Esophagus squamous epithelium (tissue), 5 donors: ENCODE measurements at places on chromosomes 1 and 21.

DNA sequence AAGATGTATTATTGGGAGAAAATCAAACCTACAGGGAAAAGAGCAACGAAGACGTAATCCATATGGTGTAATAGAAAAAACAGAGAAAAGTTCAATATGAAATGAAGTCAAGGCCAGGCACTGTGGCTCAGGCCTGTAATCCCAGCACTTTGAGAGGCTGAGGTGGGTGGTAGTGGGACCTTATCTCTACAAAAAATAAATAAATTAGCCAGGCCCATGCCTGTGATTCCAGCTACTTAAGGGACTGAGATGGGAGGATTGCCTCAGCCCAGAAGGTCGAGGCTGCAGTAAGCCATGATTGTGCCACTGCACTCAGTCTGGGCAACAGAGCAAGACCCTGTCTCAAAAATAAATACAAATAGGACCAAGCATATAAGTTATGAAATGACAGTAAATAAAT is 11.4 kb downstream of the DESI2 start:
- DNase-seq: no peak

DNA sequence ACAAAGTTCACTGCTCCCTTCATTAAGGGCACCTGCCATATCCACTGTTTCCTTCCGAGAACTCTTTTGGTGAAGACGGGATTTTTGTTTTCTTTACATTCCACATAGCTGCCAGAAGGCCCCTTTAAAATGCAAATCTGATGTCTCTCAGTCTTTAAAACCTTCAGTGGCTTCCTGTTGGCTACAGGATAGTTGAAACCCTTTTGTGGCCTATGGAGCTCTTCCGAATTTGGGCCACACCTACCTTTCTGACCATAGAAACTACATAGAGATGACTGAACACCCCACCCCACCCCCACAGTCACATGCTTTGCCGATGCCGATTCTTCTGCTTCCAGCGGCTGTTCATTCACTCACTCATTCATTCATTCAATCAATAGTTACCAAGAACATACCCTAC is 502.6 kb downstream of the KIF26B start:
- no peak for DNase-seq

- no peak for DNase-seq
Measured at GRCh38 chr1:20936216-20936615, 149.1 kb upstream of the HP1BP3 start.

DNA sequence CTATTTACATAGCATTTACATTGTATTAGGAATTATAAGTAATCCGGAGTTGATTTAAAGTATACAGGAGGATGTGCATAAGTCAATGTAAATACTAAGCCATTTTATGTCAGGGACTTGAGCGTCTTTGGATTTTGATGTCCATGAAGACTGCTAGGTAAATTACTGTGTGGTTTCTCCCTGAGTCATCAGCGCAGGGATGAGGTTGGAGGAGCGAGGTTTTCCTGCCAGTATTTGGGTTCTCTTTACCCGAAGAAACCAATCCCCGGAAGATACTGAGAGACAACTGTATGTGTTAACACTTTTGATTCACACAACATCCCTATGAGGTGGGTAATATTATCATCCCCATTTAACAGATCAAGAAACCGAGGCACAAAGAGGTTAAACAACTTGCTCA is 29.3 kb downstream of the BATF3 start:
- no peak for DNase-seq

- no peak for DNase-seq
Measured at GRCh38 chr1:169584483-169585144, 1.7 kb downstream of the F5 start.

- DNase-seq: no peak
Measured at GRCh38 chr1:159877695-159878444, 15.4 kb upstream of the VSIG8 start.

DNA sequence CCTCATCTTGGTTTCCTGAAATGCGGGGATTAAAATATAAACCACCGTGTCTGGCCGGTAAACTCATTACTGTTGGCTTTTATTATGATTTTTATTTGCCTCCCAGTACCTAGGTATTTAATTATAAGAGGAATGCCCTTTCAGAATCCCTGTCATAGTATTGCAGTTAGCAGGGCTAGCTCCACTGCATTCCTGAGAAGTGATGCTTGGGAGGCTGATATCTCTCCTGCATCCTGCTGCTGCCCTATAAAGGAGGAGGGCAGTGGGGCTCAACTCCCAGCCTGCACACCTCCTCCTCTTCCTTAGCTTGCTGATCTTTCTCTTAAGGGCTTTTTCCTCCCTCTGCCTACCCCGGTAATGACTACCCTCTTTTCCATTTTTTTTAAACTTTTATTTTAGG is 19.9 kb upstream of the DISC1 start:
- no peak for DNase-seq

GRCh38 chr1:43529206-43529731 is 1.4 kb upstream of the PTPRF start:
- DNase-seq: no peak

DNA sequence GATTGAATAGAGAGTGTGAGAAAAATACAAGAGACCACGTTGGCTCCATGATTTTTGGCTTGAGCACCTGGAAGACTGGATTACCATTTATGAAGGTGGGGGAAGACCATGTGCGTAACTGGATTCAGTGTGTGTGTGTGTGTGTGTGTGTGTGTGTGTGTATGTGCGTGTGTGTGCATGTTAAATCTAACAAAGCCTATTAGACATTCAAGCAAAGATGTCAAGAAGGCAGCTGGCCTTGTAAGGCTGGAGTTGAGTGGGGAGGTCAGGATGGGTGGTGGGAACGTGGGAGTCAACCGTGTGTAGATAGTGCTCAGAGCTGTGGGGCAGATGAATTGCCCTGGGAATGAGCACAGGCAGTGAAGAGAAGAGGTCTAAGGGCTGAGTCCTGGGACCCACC is 293.8 kb upstream of the POU3F1 start:
- DNase-seq: no peak

- no peak for DNase-seq
Measured at GRCh38 chr1:216705676-216706075, 17.6 kb downstream of the ESRRG start.

GRCh38 chr1:94068096-94068998 is 52.6 kb downstream of the ABCA4 start:
- no peak for DNase-seq

DNA sequence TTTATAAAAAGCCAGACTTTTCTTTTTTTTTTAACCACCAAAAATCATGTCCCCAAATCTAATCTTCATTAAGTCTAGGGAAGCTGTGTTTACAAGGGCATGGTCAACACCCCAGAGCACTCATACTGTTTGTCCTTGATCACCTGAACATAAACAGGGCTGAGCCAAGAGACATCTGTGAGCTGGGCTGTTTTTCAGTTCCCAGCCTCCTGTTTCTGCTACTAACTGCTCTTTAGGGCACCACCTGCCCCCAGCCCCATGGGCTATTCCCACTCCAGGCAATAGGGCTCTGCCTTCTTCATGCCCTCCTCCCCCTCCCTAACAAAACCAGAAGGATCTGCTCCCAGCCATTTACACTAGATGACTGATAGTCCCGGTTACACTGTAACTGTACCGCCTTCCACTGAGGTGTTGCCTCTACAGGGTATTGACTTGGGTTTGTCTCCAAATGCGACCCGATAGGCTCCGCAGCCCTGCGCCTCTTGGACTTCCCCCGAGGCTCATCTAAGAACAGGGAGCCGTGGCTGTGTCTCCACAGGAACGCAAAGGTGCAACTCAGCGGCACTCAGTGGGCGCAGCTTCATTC is 11.7 kb upstream of the SLC26A9 start:
- DNase-seq: no peak

- DNase-seq: no peak
Measured at GRCh38 chr1:248361121-248361715, at the start of gene OR2T4. Gene OR2T4 (plus strand): TSS chr1:248361665. CDS start chr1:248361665, 0 bp downstream.

DNA sequence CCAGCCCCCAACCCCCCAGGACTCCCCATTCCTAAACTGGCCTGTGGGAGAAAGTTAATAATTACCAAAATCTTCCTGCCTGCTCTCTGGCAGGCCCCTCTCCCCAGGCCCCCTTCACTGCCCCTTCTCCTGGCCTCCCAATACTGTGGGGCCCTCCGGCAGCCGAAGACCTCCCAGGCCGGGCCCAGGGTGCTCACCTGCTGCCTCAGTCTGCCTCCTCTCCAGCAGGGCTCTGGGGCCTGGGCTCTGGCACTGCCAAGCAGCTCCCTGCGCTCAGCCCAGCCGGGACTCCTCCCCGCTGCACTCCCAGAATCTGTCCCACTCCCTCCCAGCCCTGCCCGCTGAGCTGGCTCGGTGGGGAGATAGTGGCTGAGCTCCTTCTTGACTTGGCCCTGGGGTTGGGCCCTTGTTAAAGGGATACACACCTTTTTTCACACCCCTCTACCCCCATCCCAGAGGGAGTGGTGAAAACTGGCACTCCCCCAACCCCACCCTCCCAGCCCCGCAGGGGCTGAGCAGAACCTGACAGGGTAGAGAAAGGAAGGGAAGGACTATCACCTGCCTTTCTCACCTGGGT is at the start of gene S100A16:
S100A16 (minus strand) TSS at position 383 of the 577 bp plus-strand sequence. CDS start 4,986 bp downstream, outside the sequence.
- DNase-seq: no peak

- DNase-seq: no peak
Measured at GRCh38 chr1:240768979-240769378, 157.0 kb upstream of the GREM2 start.

DNA sequence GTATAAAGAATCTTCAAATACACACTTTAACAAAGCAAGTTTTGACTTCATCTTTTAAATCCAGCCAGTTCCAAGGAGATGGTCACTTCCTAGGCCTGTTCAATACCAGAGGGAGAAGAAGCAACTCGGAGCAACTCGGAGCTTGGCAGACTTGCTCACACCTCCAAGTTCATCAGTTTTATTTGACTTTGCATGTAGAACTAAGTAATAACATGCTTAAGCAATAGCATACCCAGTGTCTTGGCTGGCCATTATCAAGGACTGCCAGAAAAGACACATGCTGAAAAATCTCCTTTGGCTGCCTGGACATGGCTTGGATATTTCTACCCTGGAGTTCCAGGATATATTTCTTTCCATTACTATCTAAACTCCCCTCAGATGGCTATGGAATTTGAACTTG is 52.6 kb downstream of the GNG12 start:
- DNase-seq: no peak

- no peak for DNase-seq
Measured at GRCh38 chr1:241401156-241401555, 44.2 kb upstream of the RGS7 start.

GRCh38 chr1:174534789-174535188 is 87.0 kb downstream of the GPR52 start:
- no peak for DNase-seq

GRCh38 chr1:107246775-107247345 is 106.0 kb downstream of the NTNG1 start:
- no peak for DNase-seq

DNA sequence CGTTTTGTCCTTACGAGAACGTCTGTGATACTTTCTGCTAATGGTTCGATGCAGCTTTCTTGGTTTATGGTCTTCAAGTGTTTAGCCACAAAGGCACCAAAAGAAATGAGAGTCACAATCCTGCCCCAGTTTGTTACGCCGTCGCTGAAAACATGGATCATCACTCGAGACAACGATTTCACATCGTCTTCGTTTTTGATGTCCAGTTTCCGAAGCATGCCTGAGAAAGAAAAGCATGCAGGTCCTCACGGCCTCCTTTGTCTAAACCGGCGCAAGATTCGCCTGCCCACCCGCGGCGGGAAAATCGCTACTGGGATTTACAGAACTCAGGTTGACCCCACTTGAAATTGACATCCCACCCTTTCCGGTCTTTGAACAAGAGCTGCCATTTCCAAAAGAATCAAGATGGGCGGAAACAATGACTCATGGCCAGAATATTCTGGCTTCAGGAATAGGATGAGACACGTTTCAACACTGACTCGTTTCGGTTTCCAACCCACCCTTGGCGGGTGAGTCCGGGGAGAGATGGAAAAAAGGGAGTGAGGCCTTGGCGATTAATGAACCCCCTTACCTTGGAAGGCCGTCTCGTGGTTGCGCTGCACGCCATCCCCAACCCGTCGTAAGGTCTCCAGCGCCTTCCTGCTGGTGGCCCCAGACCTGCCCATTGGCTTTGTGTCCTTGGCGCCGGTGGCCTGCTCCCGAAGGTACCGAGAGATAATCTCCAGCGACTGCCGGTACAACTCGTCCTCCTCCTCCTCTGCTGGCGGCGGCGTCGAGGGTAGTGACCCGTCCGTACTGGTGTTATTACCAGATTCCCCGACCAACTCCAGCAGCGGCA is 919 bp downstream of the MCL1 start:
- no peak for DNase-seq

- DNase-seq: no peak
Measured at GRCh38 chr21:35696644-35697043, 363.7 kb downstream of the SETD4 start.

GRCh38 chr21:15848634-15849560 is 119.1 kb downstream of the USP25 start:
- DNase-seq: no peak

DNA sequence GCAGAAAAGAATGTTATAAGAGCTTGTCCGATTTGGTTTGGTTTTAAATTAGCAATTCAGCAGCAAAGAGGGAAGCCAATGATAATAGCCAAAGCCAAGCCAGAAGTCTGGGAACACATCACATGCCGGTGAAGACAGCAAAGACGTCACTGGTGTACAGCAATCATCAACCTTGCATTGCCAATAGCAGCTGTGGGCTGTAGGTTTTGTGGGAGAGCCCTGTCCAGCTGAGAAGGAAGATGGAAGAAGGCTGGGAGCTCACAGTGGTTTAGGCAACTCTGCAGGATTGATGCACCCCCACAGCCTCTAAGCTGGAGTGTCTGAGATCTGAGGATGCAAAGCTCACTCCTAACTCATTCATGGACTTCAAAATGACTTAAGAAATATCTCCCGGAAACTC is 338.7 kb downstream of the SIPA1L2 start:
- DNase-seq: no peak

GRCh38 chr1:15938628-15939161 is 37.2 kb downstream of the ZBTB17 start:
- DNase-seq: no peak

DNA sequence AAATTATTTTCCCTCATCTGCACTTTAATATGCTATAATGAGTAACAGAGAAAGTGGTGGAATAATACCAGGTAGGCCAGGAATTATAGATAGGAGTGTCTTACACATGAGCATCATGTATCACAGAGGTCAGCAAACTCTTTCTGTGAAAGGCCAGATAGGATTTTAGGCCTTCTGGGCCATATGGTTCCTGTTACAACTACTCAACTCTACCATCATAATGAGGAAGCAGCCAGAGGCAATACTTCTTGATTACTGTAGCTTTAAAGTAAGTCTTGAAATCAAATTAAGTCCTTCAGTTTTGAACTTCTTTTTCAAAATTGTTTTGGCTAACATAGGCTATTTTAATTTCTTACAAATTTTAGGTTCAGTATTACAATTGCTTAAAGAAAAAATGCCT is 32.1 kb upstream of the IGSF3 start:
- DNase-seq: no peak
